ENCODE measurements at places on chromosomes 5 and 9. TPM values are rescaled to one million over a fixed set of nuclear protein-coding genes. Genes with fewer than 3 reads are reported as not detected.
A peak's percentile ranks its signal among the peaks of the same experiment; 100 is the strongest.

RMND5B gene
- total RNA-seq: 28.9 TPM

NDUFA8 gene
- 236 TPM for total RNA-seq

DNA sequence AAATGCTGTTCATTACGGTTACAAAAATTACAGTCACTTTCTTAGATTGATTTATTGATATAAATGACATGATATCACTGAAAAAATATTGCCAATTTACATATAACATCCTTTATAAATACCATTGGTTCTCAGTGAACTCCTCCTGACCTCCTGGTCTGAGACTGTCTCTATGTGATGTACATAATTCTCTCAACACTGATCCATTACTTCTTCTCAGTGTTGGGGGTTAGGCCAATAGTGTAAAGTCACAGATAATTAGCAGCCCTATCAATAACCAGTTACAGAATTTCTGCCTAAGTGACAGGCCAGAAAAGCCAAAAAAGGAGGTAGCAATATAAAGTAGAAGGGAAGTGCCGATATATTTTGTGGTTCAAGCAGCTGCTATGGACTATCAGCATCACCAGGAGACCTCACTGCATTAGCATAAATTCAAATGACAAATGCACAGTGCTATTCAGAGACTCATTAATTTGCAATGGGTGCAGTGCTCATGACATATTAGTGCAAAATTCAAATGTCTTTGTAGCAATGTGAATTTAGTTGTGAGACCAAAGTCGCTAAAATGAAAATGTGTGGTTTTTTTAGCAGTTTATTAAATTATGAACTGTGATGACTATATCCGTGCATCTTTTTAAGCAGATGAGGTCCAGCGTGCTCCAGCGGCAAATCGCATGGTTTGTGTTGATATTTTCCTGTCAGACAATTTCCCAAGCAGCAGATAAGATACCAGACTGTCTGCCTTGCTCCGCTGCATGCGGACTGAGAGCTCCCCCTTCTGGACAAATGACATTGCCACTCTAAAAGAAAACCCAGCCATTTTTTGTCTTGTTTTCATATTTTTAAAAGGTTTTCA lies 144.6 kb downstream of the CETN3 start:
- no peaks in the 10 kb centered on the region for H3K4me1 ChIP-seq
- DNase-seq: peak; percentile 67
- no peak overlapping the region for H3K27ac ChIP-seq
- H3K4me3 ChIP-seq: no peak overlapping the region

DNA sequence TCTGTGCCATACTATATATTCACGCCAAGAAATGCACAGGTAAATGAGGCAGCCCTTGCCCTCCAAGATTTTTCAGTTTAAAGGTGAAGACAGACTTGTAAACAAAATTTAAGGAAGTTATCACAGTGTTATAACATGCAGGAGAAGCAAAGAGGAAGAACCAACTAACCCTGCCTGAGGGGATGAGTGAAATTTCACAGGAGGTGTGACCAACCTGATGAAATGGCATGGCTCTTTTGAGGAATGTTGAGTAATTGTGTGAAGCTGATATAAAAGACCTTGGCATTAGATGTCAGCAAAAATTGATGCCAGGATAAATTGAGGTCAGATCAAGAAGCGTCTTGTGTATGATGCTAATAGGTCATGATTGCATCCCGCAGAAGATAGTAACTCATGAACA lies 86.5 kb downstream of the HCN1 start:
- DNase-seq: no peak
- H3K27ac ChIP-seq: no peak overlapping the region
- no peaks in the 10 kb centered on the region for H3K27me3 ChIP-seq
- no peak overlapping the region for H3K4me3 ChIP-seq
- no peaks in the 10 kb centered on the region for H3K36me3 ChIP-seq

DNA sequence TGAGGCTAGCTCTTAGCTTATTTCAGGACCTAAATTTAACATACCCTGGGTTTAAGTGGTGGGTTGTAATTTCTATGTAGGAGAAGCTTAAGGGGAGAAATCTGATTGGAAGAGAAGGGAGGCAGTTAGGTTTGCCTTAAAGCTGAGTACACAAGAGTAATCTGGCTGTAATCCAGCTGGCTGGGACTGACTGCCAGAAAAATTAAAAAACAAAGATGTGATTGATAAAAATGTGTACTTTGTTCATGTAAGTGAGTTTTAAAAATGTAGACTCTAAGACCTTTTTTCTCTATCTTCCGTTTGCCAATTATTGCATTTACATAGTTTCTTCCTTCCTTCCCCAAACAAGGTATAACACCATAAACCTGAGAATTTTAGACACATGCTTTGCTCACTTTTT lies 17.5 kb upstream of the MSMP start:
- DNase-seq: no peak
- no peak overlapping the region for H3K4me3 ChIP-seq
- peaks cover 31% of the 10 kb centered on the region for H3K4me1 ChIP-seq
- no peaks in the 10 kb centered on the region for H3K27me3 ChIP-seq
- H3K36me3 ChIP-seq: no peaks in the 10 kb centered on the region

- no peak overlapping the region for H3K27ac ChIP-seq
- DNase-seq: peak; percentile 44
- H3K4me3 ChIP-seq: no peak overlapping the region
Observed at GRCh38 chr5:2532809-2533208, 218.7 kb downstream of the IRX2 start.

Measured in right atrium auricular region (tissue), 2 donors.